ENCODE measurements at places on chromosomes 4 and X.

DNA sequence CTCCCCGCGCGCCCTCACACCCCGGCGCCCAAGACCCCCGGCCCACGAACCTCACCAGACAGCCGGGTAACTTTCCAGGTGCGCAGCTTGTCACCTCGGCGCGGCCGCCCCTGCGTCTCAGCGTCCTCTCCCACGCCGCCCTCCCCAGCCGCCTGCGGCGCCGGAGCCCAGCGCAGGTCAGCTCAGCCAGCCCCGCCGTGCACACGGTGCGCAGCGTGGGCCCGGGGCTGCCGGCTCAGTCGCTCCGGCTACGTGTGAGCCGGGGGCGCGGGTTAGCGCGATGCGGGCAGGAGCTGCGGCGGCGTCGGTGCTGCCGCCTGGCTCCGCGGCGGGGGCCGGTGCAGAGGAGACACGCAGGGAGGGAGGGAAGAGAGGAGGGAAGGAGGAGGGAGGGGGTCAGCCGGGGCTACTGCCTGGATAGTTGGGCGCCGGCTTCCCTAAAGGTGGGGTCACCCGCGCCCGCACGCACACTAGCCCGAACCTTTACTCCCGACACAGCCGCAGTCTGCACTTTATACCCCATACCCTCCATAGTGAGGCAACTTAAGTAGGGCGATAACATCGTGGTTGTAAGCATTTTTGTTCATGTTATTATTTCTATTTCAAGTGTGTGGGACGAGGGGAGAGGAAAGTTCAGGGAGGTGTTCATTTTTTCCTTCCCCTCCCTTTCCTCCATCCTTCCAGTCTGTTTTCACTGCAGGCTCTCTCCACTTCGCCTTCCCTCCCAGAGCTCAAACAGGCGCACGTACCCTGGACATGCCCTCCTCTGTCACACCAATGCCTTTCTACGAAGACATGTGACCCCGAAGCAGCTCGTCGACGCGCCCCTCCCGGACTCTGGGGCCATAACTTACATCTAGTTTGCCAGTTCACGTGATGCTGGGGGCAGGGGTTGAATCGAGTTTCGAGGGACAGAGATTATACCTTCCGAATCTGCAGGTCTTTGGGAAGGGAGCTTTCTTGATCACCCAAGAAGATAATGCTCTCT is at the start of gene PRKG2:
TSS of gene PRKG2 (minus strand) at position 342 of the 988 bp plus-strand sequence. CDS start 10,175 bp downstream, outside the sequence.
- DNase-seq: peak; percentile 6

- DNase-seq: no peak
Observed at GRCh38 chr4:127162741-127163140, 470.0 kb upstream of the INTU start.

DNA sequence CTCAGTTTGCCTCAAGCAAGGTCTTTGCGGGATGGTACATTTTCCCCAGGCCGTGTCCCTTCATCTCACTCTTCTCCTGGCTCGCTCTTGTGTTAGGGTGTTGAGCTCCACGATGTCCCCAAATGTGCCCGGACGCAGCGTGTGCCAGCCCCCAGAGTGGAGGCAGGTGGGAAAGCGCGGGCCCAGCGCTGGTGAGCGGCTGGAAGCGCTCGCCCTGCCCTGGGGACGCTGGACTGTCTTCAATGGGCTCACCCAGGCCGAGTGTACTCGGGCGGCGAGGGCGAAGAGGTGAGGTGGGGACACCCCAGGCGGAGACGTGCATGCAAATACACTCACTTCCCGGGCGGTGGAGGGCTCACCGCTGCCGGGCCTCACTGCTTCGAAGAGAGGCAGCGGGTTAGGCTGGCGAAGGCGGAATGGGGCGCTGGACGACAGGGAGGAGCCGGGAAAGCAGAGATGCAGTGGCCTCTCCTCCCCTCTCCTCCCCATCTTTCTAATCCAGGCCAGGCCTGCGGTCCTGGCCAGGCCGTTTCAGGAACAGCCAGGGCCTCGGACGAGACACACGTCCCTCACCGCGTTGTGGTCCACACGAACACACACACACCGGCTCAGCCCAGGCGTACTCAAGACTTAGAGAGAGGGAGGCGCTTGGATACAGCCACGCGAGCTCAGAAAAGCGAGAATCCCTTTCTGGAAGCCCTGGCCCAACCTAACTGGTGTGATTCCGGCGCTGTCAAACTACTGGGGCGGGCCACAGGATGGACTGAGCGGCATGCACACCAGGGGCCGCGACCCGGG is 2.2 kb downstream of the NKX6-1 start:
- DNase-seq: no peak

DNA sequence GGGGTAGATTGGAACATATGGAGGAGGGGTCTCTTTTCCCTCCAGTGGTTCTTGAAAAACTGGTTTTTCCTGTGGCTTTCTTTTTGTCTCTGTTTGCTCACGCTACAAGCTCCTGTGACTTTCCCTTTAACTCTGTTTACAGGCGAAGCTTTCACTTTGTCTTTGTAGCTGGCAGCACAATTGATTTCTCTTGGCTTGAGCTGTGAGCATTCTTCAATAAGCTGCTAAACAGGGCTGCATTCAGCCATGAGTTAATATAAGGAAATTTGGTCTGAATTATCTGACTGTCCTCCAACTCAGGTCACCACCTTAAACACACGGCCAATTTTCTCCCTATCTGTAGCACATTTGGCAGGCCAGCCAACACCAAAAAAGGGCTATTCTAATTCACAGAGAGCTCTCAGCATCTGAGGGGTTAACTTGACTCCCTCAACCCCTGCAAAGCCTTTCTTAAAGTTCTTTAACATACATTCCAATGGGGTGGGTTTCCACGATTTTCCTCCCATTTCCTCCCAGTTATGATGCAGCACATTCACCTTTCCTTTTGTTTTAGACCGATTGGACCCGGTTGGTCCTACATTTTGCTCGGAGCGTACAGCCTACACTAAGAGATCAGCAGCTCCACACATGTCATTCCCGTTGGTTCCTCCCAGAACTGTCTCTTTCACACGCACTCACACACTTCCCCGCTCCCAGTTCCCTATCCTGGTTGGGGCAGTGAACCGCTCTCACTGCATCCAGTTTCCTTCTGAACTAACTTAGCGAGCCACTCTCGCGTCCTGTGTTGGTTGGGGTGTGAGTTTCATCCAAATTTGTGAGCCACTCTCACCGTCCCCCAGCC is 45.4 kb downstream of the UGT2A3 start:
- DNase-seq: no peak

DNA sequence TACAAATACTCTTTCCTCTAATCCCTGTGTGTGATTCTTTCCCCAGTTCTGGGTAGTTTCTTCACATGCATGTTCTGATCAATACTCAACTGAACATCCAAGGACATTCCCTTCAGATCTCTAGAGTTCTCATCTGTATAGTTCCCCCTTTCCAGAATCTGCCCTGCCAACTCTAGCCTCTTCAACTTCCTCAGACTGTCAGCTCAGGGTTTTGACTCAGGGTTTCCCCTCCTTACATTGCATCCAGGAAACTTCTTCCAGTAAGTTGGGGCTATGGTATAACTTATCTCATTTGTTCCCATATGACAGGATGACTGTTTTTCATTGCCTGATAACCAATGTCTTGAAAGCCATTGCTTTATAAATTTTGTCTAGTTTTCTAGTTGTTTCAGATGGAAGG is 14.2 kb upstream of the ANKRD17 start:
- DNase-seq: no peak

GRCh38 chr4:25158817-25159216 is 1.4 kb downstream of the SEPSECS start:
- DNase-seq: no peak

DNA sequence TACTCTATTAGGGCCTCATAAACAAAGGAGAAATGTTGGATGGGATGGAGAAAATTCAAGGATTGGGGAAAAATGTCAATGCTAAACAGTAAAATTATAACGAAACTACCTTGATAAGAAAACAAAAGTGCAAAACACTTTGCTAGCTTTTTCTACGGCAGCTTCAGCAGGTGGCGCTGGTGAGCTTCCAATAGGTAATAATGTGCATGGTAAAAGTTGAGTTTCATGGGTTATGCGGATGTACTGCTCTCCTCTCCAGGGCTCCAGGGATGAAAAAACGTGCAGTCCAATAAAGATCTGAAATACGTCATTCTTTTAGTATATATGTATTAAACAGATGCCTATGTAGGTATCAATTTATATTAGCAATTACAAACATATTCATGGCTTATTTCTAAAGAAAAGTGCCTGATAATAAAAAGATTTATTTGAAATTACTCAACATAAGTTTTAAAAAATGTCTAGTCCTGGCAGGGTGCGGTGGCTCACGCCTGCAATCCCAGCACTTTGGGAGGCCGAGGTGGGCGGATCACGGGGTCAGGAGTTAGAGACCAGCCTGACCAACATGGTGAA is 239.6 kb downstream of the GRXCR1 start:
- DNase-seq: no peak

DNA sequence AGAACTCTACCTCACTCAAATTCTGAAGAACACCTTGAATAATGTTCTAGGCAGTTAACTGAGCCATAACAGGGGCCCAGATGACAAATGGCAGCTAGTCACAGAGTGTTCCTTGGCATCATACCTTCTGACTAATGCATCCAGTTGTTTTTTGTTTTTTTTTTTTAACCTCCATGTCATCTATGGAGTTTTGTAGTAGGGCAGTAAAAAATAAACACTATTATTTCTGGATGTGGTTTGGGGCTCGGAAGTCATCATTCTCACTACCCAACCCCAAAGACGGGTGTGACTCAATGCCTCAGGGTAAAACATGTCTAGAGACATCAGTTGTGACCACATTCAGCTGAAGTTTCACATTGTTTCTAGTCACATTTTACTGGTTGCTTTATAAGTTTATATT is 31.2 kb upstream of the MCF2 start:
- no peak for DNase-seq

GRCh38 chr4:147853706-147854105 is 121.8 kb downstream of the ARHGAP10 start:
- DNase-seq: no peak

- no peak for DNase-seq
Observed at GRCh38 chr4:114595207-114595606, 3.4 kb upstream of the UGT8 start.

DNA sequence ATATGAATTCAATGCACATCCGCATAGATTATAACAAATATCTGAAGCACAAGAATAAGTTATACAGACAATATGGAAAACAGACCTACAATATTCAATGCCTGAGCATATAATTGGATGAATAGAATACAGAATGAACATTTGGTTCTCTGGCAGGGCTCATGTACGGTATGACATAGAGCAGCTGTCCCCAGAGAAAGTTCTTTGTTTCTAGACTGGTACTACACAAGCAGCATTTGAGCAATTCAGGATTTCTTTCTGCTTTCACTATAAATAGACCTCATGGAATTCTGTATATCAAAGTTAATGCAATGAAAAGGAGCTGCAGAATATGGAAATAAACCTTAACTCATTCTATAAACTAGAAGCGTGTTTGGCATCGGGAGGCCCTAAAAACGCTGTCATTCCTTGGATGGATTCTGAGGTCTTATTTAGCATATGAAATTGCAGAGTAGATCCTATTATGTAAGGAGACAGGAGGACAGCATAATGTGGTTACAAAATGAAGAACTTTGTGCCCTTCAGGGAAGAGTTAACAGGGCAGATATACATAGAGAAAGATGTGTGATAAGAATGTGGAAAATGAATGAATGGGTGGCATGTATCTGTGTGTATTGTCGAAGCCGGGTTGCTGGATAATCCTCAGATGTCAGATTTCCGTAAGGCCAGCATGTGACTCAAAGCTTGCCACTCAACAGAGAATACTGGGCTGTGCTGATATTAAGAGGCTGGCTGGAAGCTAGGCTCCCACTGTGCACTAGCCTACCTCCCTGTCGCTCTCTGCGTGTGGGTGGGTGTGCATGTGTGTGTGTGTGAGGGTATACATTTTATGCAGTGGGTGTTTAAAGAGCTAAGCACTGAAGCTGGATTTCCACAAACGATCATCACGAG is 103.3 kb upstream of the SLC4A4 start:
- no peak for DNase-seq

GRCh38 chr4:156718226-156718625 is 253.4 kb downstream of the PDGFC start:
- DNase-seq: no peak

DNA sequence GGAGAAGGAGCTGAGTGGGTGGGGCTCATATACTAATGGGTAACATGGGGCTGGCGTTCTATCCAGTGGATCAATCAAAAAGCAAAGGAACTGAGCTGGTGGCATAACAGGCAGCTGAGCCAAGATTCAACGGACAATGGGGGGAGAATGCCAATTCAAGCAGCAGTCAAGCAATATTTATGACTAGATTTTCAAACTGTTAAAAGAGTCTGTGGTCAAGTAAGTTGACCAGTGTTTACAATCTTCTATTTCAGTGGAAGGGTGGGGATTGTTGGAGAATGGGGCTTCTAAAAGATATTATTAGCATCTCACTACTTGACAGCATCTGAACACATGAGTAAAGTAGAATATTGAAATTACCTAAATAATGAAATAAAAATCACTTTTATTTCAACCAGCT is 64.9 kb upstream of the SCRG1 start:
- no peak for DNase-seq

DNA sequence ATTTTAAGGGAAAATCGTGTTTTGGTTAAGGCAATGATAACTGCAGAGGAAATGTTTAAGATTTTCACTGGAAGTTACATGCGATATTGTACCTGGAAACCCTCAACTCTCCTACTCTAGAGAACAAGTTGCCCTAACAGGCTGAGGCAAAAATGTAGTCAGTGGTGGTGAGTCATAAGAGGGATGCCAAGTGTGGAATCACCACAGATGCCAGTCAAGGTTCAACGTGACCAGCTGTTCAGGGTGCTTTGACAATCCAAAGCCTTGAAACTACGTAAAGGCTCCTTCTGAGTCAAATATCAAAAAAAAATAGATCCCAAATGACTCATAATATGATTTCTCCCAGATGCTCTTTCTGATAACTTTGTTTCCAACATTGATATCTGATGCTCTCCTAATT is 77.9 kb upstream of the AFF2 start:
- DNase-seq: no peak

DNA sequence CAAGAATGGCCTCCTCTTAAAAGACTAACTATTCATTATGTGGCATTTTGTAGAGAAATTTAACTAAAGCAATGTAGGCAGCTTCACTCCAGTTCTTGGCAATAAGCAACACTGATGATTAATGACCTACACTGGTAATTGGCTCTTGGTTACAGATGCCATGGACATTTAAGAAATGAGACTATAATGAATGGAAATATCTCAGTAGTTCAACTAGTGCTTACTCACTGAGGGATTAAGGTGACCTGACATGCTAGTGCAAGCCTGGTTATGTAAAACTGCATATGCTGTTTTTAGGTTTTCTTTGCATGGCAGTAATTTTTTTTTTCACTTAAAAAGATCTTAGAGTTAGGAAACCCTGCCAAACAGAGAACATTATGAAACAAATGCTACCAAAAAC is 152.7 kb upstream of the AADAT start:
- no peak for DNase-seq

GRCh38 chr4:172485007-172485406 is 671.8 kb downstream of the GALNTL6 start:
- DNase-seq: no peak

- no peak for DNase-seq
Observed at GRCh38 chr4:124079174-124079780, 633.3 kb downstream of the ANKRD50 start.

- no peak for DNase-seq
Observed at GRCh38 chr4:173486714-173487392, 43.2 kb downstream of the HAND2 start.

- DNase-seq: no peak
Observed at GRCh38 chr4:4872314-4872903, 12.9 kb downstream of the MSX1 start.
